ENCODE measurements at places on chromosomes 2 and 18. TPM values are rescaled to one million over a fixed set of nuclear protein-coding genes. Genes with fewer than 3 reads are reported as not detected.
A peak's percentile ranks its signal among the peaks of the same experiment; 100 is the strongest.

DNA sequence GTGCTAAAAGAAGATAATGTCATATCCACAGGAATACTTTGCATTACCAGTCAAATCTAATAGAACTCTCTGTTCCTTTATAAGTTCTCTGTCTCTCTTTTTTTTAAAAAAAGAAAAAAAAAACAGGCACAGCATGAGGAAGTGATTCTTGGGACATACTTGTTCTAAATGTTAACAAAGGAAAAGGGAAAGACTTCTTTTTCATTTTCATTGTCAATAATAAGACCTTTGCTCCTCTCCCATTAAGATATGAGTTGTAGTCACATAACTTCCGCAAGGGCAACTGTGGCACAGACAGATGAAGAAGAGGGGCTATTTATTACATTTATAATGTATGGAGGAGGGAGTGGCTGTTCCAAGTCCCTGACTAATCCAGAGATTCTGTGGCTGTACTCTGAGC is 4.7 kb downstream of the CD302 start:
- no peak overlapping the region for H3K4me3 ChIP-seq
- peaks cover 4% of the 10 kb centered on the region for H3K4me1 ChIP-seq
- DNase-seq, result no peak

- no peaks in the 10 kb centered on the region for H3K27me3 ChIP-seq
- H3K36me3 ChIP-seq, result no peaks in the 10 kb centered on the region
- H3K27ac ChIP-seq, result no peak overlapping the region
- no peak for DNase-seq
These were observed 28.9 kb upstream of the CNOT11 start for GRCh38 chr2:101223814-101224231.

DNA sequence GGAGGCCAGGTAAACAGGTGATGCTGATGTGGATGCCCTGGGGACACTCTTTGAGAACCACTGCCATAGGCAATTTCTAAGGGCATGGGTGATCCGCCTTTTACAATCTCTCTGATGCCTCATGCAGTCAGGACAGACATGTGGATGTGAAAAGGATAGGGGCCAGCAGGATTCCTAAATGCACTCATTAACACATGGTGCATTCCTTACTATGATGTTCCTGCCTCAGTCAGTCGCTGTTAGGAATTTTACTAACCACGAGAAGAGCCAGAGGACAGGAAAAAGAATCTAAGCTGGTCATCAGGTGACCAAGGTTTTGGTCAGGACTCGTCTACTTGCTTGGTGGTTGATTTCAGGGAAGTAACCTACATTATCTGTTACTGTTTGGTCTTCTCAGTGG is 191.0 kb downstream of the ARL4C start:
- DNase-seq, result peak; percentile 65
- peaks cover 50% of the 10 kb centered on the region for H3K4me1 ChIP-seq
- no peak overlapping the region for H3K4me3 ChIP-seq
- H3K27me3 ChIP-seq, result no peaks in the 10 kb centered on the region

GRCh38 chr2:42861321-42861720 is 68.9 kb upstream of the HAAO start:
- DNase-seq, result no peak
- no peak overlapping the region for H3K27ac ChIP-seq
- no peak overlapping the region for H3K4me3 ChIP-seq
- no peaks in the 10 kb centered on the region for H3K27me3 ChIP-seq
- no peaks in the 10 kb centered on the region for H3K36me3 ChIP-seq
- peaks cover 36% of the 10 kb centered on the region for H3K4me1 ChIP-seq

Gene FLACC1
- polyA plus RNA-seq, result 0.43 TPM

Gene ASB18
- not detected for polyA plus RNA-seq

Gene NXPH2
- polyA plus RNA-seq, result not detected
